ENCODE measurements at places on chromosomes 3 and 15. TPM values are rescaled to one million over a fixed set of nuclear protein-coding genes. Genes with fewer than 3 reads are reported as not detected.

DNA sequence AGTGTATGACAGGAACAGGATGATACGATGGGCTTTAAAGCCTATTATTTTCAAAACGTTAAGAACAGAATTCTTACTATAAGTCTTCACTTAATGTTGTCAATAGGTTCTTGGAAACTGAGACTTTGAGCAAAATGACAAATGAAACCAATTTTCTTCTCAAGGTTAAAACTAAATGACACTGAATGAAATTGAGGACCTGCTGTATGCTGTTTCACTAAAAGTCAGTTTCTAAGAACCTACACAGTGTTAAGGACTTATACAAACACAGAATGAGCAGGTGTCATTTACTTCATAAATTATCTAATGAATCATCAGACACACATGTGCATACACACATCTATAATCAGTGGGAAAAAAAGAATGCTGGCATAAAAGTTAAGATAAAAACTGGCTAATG is 106.9 kb downstream of the RFTN1 start:
- peak; percentile 87 for ATAC-seq

DNA sequence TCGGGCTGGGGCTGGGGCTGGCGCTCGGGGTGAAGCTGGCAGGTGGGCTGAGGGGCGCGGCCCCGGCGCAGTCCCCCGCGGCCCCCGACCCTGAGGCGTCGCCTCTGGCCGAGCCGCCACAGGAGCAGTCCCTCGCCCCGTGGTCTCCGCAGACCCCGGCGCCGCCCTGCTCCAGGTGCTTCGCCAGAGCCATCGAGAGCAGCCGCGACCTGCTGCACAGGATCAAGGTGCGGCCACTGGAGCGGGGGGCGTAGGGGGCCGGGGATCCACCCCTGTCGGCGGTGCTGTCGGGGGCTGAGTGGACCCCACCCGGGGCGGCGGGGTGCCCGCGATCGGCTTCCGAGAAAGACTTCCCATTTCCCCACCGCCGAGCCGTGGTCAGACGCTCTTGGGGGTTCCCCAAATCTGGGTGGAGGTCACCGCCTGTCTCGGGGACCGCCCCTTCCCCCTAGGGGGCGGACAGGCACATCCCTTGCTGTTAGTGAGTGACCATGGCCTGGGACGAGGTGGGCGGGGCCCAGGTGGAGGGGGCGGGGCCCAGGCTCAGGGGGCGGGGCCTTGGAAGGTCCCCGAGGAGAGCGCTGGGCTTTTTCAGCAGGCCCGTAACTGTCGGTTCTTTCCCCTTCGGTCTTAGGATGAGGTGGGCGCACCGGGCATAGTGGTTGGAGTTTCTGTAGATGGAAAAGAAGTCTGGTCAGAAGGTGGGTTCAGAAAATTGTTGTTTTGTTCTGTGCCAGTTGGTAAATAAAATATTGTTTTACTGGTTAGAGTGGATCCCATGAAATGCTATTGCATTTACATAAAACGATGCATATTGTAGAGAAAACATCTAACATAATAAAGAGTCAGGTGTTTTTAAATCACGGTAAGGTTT is 578 bp downstream of the LACTB start:
- peak; percentile 95 for ATAC-seq

DNA sequence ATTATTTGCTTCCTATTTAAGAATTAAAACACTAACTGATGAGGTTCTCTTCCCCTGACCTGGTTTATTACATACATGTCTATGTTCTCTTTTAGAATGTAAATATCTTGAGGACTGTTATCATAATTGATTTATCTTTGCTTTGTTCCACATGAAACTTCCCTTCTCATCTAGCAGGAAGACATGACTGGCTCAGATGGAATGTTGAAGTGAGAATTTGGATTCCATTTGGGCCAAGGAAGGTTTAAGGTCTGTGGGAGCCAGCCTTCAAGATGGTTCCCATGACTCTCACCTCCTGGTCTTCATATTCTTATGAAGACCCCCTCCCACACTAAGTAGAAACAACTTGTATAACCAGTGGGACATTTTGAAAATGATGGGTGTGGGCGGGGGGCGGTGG is 222.2 kb upstream of the GADL1 start:
- no peak for ATAC-seq

- no peak for ATAC-seq
These were observed 92.3 kb upstream of the ADAMTSL3 start for GRCh38 chr15:83561661-83562060.

DNA sequence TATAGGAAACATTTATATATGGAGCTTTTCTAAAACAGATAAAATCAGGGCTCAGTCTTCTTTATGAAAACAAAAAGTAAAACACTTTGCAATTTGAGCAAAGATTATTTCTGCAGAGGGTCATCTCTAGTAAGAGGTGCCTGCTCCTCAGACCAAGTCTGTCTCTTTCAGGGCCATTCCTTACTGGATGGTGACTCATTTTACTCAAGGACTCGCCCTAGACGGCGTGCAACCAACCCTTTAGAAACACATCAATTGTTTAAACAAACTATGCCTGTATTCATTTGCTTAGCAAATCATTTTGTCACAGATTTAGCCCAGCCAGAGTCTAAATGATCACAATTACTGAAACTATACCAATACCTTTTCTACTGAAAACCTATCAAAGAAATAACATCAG is 242.8 kb upstream of the ICE2 start:
- ATAC-seq = peak; percentile 27

TYRO3 gene
- total RNA-seq = 1.7 TPM

GRCh38 chr3:133956353-133956752 is 60.7 kb upstream of the RAB6B start:
- ATAC-seq = no peak

DNA sequence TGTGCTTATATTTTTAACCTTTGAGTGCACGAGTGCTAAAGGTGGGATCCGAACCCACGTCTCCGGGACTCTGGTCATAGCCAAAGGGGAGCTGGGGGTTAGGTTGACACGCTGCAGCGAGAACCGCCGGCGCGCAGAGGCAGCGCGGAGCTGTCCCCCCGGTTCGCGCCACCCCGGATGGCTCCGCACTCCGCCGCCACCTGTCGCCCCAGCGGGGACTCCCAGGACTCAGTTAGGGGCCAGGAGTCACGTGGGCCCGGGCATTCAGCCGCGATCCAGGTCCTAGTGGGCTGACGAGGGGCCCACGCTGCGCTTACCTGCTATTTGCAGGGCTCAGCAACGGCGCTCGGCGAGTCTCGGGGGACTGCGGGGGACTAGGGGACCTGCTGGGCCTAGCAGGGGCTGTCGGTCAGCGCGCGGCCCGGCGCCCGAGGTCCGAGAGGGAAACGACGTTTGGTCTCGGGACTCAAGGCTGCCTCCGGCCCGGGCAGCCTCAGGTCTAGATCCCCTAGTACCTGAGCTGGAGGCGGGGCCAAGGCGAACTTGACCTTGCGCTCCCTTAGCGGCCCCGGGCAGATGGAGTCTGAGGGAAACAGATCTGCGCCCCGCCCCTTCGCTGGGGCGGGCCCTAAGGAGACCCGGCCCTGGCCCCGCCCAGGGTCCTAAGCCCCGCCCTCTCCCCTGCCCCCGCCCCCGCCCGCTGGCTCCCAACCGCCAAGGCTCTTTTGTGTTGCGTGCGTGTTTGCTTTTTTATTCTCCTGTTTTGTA is at the start of gene NMNAT3:
TSS of gene NMNAT3 (minus strand) at position 585 of the 768 bp plus-strand sequence. CDS start 50,248 bp downstream, outside the sequence.
- peak; percentile 99 for ATAC-seq

- ATAC-seq = peak; percentile 42
These were observed 11.2 kb upstream of the CAPN3 start for GRCh38 chr15:42348083-42348482.

MAP1A gene
- total RNA-seq = 1.7 TPM

- no peak for ATAC-seq
These were observed 75.4 kb downstream of the PRICKLE2 start for GRCh38 chr3:64149886-64150285.

DNA sequence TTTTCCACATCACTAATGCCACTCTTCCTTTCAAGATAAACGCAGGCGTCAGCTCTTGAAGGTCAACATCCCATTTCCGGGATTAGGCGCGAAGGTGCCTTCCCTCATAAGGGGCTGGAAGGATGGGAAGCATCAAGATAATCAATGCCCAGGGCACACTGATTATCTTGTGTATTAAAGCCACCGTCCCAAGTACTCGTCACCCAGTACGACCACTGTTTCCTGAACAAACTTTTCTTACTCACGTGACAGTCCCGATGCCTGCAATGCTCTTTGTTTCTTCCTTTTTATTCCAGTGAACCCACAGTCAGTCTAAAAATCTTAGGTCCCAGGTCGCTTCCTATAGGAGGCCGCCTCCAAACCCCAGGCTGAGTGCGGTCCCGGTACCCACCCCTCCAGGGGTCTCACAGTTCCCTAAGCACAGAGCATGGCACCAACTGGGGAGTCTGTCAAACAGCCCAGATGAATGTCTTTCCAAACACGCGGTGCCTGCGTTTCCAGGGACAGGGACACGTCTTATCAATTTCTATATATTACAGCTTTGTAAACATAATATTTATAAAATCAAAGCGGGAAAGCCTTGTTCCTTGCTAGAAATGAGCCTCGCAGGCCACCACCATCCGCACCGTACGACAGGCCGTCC is 589 bp downstream of the ANAPC13 start:
- ATAC-seq = peak; percentile 6

HYAL3 gene
- total RNA-seq = 12.2 TPM

SCAANT1 gene
- total RNA-seq = not detected

- no peak for ATAC-seq
These were observed 57.8 kb downstream of the ZNF621 start for GRCh38 chr3:40582401-40583027.
